Mesenteric fat pad (tissue), 1 donor: ENCODE measurements at places on chromosomes 13 and 19. TPM values are rescaled to one million over a fixed set of nuclear protein-coding genes. Genes with fewer than 3 reads are reported as not detected.

ZNF615 gene
- total RNA-seq = 6.3 TPM

CASP14 gene
- total RNA-seq = not detected

SYT3 gene
- total RNA-seq = 0.51 TPM

ZNF560 gene
- total RNA-seq = 0.16 TPM

SNRPA gene
- total RNA-seq = 41.3 TPM

LILRA6 gene
- 26.5 TPM for total RNA-seq

HIPK4 gene
- 0.29 TPM for total RNA-seq

ZNF222 gene
- 3.2 TPM for total RNA-seq

ADGRE1 gene
- 2.4 TPM for total RNA-seq

GRIK5 gene
- total RNA-seq = 0.80 TPM

KLHL1 gene
- total RNA-seq = not detected

TEKTIP1 gene
- 0.51 TPM for total RNA-seq

ZNF581 gene
- total RNA-seq = 11.3 TPM

PRTN3 gene
- 0.32 TPM for total RNA-seq

SERPINE3 gene
- total RNA-seq = not detected

IZUMO4 gene
- 2.4 TPM for total RNA-seq
